Thoracic aorta (tissue), 2 donors: ENCODE measurements at places on chromosomes 3 and 15. TPM values are rescaled to one million over a fixed set of nuclear protein-coding genes. Genes with fewer than 3 reads are reported as not detected.
A peak's percentile ranks its signal among the peaks of the same experiment; 100 is the strongest.

DNA sequence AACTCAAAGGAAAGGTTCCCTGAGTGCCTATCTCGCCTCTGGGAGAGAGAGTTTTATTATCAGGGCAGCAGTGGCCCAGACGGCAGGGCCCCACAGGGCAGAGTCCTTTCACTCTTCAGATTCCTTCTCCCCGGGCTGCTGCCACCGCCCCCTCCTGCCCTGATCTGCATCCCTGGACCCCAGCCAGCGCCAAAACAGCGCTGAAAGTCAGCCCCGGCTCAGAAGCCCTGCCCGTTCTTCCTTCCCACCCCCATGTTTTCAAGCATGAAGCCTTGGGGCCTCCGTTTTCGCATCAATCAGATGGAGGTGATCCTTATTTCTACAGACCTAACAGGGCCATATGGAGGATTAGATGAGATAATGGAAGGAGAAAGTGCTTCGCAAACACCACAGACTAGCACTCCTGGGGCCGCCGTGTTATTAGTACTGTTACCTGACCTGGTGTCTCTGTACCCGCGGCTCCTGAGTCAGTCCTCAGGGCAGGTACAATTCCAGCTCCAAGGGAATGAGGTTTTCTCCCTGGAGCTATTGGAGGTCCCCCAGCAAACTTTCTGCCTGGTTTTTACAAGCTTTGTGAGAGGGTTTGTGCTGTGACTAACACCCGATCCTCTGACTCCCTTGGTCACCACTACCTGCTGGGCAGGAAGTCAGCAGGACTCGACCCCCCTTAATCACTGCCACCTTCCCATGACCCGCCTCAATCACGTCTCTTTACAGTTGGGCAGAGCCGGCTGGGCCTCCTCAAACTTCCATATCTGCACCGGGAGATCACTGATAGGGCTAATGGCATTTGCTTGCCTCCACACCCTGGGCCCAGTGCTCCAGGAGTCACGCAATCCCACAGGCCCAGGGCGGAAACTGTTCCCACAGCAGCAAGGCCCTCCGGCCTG, 39.5 kb upstream of the TSEN2 start:
- peaks cover 13% of the 10 kb centered on the region for H3K4me1 ChIP-seq
- DNase-seq = no peak
- no peaks in the 10 kb centered on the region for H3K36me3 ChIP-seq
- no peaks in the 10 kb centered on the region for H3K27me3 ChIP-seq
- H3K4me3 ChIP-seq = no peak overlapping the region

MYD88 gene
- total RNA-seq = 27.8 TPM

XCR1 gene
- not detected for total RNA-seq

GRCh38 chr3:58897646-58898045, 152.2 kb downstream of the CFAP20DC start:
- H3K36me3 ChIP-seq = no peaks in the 10 kb centered on the region
- H3K27ac ChIP-seq = no peak overlapping the region
- no peaks in the 10 kb centered on the region for H3K4me1 ChIP-seq
- no peaks in the 10 kb centered on the region for H3K27me3 ChIP-seq

- peaks cover 3% of the 10 kb centered on the region for H3K36me3 ChIP-seq
- peak overlapping the region; percentile 44 for H3K4me3 ChIP-seq
- H3K27ac ChIP-seq = peak overlapping the region; percentile 42
- DNase-seq = no peak
- peaks cover 43% of the 10 kb centered on the region for H3K4me1 ChIP-seq
These were observed 353.3 kb downstream of the LPP start for GRCh38 chr3:188507244-188507720.
